ENCODE measurements at places on chromosomes 11 and 22. TPM values are rescaled to one million over a fixed set of nuclear protein-coding genes. Genes with fewer than 3 reads are reported as not detected.

DNA sequence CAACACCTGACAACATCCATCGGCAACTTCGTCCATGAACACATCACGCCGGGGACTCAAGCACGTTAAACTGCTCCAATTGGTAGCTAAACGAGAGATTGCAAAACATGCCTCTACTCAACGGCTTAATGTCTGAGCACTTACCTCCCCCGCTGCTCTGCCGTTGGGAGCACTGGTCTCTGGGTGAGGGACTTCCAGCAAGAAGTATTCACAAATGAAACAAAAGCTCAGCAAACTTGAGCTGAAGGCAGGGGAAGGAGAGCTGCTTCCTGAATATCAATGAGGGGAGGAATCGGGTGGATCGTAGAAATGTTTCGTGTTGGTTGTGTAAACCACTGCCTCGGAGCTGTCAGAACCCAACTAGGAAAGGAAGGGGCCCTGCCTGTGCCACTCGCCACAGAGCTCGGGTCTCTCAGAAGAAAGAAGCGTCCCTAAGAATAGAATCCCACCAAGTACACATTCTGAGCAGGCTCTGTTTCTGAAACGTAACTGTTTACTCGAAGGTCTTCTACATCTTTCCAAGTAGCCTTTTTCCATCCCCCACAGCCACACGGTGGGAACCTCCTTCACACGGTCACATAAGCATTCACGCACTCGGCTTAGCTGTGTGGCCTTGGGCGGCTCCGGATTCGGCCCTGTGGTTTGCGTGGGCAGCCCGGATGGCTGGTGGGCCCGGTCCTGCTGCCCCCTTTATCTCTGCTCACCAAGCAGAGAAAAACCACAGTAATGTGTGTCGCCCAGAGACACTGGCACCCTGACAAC is at the start of gene MLC1:
Gene MLC1, minus strand, starts transcription at position 216 of the 762 bp plus-strand sequence. CDS start 524 bp downstream, outside the sequence.
- DNase-seq, result no peak

DNA sequence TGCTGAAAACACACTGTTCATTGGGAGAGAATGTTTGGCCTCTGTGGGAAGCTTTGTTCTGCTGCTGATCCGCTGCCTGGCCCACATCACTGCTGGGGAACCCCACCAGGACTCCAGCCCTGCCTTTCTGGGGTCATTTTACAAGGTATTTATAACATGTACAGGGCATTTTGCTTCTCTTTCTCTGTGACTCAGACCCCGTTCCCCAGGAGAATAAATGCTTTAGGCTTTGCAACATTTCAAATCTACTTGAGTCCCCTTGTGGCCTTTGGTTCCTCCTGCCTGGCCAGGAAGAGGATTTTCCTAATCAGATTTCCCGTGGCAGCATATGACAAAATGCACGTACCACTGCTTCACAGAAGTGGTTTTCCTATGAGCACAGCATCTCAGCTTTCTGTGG is 43.0 kb downstream of the BTG4 start:
- no peak for DNase-seq

The C22orf23 gene
- polyA plus RNA-seq, result 0.65 TPM

DNA sequence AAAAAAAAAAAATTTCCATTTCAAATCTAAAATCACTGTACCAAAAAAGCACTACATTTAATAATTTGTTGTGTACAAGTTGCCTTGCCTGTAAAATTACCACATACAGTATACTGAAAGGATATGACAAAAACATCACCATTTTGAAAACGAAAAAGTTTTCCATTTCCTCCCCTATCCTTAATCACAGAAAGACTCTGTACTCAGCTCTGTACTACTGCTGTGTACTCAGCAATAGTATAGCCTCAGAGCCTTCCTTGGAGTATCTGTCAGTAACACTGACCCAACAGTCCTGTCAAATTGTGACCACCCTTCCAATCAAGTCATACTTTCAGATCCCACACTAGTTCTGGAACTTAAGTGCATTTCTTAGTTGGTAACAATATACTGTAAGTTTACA is 48.0 kb downstream of the CELF1 start:
- DNase-seq, result no peak

DNA sequence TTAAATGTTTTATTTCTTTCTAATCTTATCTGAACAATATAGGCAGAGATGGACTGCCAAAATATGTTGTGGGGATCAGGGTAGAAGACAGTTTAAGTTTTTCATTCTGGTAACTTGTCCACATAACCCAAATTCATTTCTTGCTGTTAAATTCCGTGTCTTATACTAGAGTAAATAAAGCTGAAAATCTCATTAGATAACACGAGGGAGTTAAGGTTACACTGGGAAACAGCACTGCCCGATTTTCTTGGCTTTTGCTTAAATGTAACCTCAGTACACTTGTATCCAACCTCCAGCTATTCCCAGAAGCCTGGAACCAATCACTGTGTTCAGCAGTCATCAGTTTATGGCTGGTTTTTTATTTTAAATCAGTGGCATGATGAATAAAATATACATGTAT is 48.2 kb downstream of the MICAL3 start:
- DNase-seq, result no peak

The SULT4A1 gene
- 0.24 TPM for polyA plus RNA-seq

DNA sequence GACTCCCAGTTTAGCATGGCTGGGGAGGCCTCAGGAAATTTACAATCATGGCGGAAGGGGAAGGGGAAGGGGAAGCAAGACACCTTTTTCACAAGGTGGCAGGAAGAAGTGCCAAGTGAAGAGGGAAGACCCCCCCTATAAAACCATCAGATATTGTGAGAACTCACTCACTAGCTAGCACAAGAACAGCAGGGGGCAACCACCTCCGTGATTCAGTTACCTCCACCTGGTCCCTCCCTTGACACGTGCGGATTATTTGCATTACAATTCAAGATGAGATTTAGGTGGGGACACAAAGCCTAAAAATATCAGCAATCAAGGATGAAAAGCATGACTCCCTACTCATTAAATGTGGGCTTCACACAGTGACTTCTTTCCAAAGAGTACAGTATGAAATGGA is 155.0 kb upstream of the CCDC90B start:
- no peak for DNase-seq

DNA sequence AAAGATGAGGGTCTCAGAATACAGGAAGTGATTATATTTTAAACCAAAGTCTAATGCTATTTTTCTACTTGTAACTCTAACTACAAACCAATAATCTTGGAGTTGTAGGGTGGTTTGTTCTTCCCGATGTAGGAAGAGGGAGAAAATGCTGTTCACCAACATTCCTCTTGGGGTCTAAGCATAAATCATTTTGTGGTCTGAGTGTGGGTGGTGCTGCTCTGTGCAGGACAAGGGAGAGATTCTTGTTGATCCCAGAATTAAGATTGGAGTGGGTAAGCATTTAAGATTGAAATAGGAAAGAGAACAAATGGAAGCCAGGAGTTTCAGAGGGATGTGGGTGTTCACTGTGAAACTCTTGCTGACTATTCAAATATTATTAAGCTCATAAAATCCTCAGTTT is 38.6 kb upstream of the MMP13 start:
- no peak for DNase-seq

DNA sequence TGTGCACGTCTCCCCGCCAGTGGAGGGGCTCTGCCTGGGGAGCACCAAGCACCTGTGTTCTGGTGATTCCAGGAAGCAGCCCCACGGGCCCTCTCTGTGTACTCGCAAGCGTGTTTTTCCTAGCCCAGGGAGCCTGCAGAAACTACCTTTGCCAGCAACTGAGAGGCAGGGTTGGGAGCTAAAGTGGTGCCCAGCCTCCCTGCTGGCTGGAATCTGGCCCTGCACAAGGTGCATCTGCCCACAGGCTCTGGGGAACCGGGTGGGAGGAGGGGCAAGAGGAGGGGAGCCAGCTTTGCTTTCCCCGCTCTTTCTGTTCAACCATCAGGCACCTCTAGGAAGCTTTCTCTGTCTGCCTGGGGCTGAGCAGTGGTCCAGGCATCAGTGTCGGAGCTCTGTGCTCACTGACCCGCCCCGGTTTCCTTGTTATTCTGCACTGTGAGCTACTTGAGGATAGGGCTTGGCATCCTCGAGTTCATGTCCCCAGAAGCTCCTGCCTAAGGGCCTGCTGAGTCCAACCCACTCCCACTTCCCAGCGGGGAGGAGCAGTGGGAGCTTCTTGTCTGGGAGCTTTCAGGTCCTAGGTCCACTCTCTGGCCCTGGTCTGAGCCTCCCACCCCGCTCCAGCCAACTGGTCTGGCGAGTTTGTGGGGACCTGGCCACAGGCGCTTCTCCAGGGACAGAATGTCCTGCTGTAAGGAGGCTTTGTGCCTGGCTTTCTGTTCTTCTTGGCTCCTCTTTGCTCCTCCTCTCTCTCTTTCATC is 14.9 kb downstream of the DAGLA start:
- peak; percentile 42 for DNase-seq

GRCh38 chr11:27437829-27438594 is 34.6 kb downstream of the LGR4 start:
- no peak for DNase-seq

The OR51E2 gene
- 0.11 TPM for polyA plus RNA-seq

DNA sequence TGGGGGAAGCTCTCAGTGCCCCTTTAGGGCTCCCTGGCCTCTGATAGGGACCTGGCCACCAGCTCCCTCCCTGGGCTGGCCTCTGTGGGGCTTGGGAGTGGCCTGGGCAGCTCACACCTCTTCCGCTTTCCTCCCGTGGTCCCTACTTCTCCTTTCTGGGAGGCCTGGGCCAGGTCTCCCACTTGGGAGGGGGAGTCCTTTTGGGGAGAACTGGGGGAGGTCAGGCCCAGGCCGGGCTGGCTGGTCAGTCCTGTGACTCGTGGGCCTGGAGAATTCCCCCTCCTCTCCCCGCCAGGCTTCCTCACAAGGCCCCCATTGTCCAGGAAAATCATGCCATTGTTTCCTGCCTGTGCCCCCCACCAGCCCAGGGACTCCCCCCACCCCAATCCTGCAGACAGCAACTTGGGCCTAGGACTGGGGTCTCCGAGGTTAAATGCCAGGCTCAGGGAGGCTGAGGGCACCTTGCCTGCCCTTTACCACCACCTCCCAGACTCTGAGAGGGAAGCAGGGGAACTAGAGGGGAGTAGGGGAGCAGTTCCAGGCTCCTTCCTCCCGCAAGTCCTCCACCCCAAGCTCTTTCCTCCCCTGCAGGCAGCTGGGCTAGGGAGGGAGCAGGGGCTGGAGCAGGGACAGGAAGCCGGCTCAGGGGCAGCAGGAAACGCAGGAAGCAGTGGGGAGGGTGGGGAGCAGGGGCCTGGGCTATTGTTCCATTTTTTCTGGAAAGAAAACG is 2.8 kb downstream of the MAP3K11 start:
- DNase-seq, result peak; percentile 84

DNA sequence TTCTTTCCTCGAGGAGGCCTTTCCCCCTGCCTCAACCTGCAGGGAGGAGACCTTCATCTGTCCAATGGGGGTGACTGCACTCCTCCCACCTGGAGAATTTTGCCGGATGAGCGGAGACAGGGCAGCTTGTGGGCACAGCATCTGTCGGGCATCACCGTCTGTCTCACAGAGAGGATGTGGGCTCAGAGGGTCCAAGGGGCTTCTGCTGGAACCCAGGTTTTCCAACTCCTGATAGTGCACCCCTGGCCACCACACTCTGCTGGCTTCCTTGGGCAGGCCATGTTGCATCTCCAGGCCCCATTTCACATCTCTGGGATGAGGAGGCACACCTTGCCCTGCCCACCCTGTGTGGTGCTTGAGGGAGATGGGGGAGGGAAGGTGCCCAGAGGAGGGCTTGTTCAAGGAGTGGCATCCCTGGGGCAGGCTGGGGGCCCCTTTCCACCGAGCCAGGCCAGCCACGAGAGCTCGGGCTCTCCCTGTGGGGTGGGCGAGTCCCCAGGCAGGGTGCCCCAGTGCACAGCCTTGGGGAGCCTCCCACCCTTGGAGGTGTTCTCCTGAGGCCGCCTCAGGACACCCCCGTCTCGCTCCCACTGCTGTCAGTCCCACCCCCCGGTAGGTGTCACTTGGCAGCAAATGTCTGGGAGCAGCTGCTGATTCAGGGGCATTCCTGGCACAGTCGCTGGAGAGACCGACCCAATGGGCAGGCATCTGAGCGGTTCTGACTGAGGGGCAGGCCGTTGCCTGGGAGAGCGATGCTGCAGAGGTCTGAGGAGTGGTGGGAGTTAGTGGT is 84.2 kb downstream of the MORC2 start:
- peak; percentile 53 for DNase-seq

GRCh38 chr11:105829084-105829483 is 193.0 kb downstream of the MSANTD4 start:
- DNase-seq, result no peak

DNA sequence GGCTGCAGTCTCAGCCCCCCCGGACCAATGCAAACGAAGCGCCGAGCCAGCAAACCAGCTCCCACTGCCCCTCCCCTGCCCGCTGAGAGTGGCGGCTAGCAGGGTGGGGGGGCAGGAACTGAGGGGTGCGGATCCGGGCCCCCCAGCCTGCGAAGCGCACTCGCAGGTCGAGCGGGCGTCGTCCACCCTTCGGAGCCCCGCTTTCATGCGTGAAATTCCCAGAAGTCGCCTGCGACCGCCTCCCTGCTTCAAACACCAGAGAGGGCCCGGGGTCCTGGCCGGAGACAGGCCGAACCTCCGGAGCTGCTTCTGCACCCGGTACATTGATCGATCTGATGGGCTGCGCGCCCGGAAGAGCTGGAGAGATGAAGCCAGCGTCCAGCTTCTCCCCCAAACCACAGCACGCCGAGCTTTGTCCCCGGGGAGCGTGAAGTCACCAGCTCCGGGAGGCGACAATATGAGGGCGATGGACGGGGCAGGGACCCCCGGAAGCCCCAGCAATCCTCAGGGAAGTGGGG is 646 bp upstream of the PATZ1 start:
- peak; percentile 56 for DNase-seq

- peak; percentile 91 for DNase-seq
These were observed 830 bp upstream of the ESRRA start for GRCh38 chr11:64304316-64305072.

GRCh38 chr11:78714539-78714938 is 139.9 kb upstream of the NARS2 start:
- DNase-seq, result no peak

The CADM1 gene
- polyA plus RNA-seq, result 11.4 TPM

- DNase-seq, result no peak
These were observed 1084.9 kb downstream of the BRD1 start for GRCh38 chr22:48742556-48743343.

The INPP5J gene
- polyA plus RNA-seq, result 12.9 TPM

The TESMIN gene
- 0.15 TPM for polyA plus RNA-seq

The CBLIF gene
- polyA plus RNA-seq, result not detected

- DNase-seq, result no peak
These were observed 44.7 kb downstream of the CSTF3 start for GRCh38 chr11:33116535-33116934.

The CATSPER1 gene
- polyA plus RNA-seq, result 0.12 TPM

GRCh38 chr22:49159711-49160110 is 668.0 kb downstream of the BRD1 start:
- DNase-seq, result no peak

DNA sequence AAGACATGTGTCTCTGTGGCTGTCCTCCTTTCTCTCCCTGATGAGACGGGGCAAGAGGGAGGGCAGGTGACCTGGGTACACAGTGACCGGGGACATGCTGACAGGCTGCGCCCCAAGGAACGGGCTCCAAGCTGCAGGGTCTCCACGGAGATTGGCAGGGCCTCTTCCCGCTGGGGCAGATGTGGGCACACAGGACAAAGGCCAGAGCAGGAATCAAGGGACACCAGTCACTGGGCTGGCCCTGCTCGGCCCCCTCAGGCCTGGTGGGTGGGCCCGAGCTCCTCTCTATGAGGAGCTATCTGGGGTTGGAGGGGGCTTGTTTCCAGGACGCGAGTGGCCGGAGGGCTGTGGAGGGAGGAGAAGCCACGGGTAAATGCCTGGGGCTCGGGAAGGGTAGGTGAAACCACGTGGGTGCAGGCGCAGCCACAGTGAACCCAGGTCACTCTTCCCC is 11.2 kb downstream of the PNPLA5 start:
- DNase-seq, result no peak

The FOXRED1 gene
- polyA plus RNA-seq, result 38.4 TPM
